ENCODE measurements at places on chromosomes 7 and 10.

DNA sequence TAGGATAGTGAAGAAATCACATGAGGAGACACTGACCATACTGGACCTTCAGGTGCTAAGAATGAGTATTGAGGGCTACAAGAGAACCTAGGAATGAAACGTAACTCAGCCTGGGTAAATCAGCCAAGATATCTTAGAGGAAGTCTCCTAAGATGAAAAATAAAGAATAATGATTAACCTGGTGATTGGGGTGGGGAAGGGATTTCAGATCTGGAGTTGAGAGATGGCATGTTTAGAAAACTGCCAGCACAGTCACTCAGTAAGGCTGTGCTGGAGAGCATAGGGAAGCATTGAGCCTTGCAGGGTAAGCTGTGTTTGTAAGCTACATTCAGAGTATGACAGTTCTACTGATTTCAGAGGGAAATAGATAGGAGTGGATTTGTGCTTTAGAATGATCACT lies 1.9 kb upstream of the MALRD1 start:
- DNase-seq: no peak

DNA sequence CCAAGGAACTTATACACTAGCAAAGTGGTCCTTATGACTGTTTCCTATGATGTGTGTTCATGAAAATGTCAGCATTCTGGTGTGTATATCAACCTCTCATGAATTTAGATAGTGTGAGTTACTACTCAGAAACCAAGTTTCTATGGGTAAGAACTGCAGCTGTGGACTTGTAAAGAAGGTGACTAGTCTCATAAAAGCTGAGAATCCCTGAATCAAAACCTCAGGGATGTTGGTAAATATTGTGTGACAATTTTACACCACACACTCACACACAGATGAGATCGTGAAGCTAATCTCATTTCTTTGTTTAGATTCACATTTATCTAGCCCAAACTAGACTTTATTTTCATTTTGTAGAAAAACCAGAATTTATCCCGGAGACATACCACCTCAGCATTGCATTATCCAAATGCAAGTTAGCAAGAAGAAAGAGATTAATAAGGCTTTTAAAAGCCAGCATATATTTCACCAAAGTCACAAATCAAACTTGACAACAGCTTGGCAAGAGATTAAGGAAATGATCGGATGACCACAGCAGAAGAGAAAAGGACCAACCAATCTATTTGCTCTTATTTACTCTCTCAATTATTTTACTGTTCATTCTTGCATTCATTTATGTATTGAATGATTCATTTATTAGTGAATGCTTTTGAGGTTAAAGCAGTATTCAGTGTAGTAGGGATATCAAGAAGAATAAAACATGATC lies 92.9 kb downstream of the PLXDC2 start:
- DNase-seq: no peak

DNA sequence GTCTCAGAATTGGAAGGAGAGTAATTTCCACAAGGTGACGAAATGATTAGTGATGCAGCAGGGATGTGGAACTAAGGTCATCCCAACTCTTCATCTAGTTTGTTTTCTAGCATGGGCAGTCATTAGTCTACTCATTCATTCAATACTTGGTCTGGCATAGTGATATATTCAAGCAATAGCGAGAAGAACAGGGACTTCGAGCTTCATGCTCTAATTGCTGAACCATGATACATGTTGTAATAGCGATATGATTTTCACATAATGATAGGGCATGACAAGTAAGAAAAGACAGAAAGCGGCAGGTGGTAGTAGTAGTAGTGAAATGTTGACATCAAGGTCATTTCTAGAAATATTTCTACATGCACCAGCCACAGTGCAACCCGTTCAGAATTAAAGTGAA lies 652.1 kb downstream of the PHTF2 start:
- no peak for DNase-seq

DNA sequence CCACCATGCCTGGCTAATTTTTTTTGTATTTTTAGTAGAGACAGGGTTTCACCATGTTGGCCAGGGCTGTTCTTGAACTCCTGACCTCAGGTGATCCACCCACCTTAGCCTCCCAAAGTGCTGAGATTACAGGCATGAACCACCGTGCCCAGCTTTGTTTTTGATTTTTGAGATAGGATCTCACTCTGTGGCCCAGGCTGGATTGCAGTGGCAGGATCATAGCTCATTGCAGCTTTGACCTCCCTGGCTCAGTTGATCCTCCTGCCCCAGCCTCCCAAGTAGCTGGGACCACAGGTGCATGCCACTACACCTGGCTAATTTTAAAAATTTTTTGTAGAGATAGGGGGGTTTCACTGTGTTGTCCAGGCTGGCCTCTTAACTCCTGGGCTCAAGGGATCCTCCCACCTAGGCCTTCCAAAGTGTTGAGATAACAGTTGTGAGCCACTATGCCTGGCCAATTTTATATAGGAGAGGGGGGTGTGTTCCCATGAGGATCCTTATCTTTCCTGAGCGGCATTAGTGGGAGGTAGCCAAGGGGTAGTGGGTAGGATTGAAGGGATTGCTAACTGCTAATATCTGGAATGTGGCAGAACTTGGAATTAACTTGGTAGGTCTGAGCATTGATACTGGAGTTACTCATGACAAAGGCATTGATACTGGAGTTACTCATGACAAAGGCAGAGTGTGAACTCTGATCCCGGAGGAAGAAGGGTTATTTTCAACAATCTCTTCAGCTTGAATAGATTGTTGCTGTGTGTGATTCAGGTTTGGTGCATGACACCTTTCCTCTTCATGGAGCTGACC lies 1.0 kb upstream of the NOLC1 start:
- no peak for DNase-seq

GRCh38 chr7:133139350-133139749 lies 57.5 kb upstream of the CHCHD3 start:
- no peak for DNase-seq

DNA sequence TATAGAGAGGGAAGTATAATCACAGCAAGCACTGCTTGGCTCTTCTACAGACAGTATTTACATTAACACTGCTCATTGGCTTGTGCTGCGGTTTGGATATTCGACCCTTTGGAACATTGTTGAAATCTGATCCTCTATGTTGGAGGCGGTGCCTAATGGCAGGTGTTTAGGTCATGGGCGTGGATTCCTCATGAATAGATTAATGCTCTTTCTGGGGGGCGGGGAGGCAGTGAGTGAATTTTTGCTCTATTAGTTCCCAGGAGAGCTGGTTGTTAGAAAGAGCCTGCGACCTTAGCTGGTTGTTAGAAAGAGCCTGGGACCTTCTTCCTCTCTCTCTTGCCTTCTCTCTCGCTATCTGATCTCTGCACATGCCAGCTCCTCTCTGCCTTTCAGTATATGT lies 77.3 kb upstream of the SVIL start:
- no peak for DNase-seq
